ENCODE measurements at places on chromosomes 3 and 15.

GRCh38 chr3:146557745-146558144, 13.3 kb upstream of the PLSCR1 start:
- DNase-seq: no peak

- no peak for DNase-seq
These were observed 104.8 kb downstream of the PLCH1 start for GRCh38 chr3:155640098-155640497.

DNA sequence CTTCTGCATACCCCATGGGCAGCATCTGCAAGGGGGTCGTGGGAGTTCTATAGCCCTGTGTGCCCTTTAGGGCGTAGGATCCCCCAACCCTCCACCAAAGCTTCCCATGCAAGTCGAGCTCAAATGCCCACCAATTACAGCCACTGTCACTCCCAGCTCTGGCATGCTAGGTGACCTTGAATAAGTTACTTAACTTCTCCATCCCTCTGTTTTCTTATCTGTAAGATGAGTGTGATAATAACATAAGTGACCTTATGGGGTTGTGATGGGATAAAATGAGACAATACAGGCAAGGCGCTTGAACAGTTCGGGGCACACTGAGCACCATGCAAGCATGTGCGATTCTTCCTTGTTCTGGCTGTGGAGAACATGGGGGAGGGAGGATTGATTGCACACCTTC, 74.8 kb upstream of the POMGNT2 start:
- DNase-seq: no peak

DNA sequence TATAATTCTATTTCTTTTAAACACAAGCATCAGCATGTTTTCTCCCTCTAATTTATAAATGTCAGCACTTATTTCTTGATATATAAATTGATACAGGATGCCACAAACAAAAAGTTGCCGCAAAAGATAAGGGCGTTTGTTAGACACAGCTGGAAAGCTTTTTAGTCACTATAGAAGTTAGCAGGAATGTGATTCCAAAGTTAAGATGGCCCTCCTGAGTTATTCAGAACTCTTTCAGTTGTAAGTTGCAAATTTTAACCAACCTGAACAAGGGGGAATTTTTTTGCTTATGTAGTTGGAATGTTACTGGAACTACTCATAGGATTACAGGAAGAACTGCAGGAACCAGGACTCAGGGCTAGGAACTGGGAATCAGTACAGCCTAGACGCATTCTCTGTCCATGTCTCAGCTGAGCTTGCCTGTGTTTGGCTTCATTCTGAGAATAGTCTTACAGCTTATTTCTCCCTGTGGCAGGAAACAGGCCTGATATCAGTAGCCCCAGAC, 166.3 kb downstream of the VGLL4 start:
- DNase-seq: no peak

GRCh38 chr3:66317750-66318376, 97.1 kb downstream of the SLC25A26 start:
- DNase-seq: no peak

DNA sequence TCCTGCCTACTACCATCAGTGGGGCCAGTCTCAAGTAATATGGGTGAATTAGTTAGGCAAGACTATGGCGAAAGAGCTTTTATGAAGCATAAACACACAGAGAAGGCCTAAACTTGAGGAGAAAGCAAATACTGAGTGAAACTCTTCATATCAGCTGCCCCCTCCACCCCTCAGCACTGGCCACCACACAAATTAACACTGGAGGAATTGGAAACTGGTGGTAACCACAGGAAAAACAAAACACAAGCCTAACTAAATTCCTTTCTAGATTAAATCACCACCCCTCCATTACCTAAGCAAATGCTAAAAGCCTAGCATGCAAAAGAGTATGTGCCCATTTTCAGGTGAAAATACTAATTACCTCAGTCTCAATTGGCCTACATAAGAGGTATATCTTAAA, 774.7 kb upstream of the NECTIN3 start:
- DNase-seq: no peak

- no peak for DNase-seq
These were observed 19.0 kb downstream of the SPATA12 start for GRCh38 chr3:57079474-57079831.

DNA sequence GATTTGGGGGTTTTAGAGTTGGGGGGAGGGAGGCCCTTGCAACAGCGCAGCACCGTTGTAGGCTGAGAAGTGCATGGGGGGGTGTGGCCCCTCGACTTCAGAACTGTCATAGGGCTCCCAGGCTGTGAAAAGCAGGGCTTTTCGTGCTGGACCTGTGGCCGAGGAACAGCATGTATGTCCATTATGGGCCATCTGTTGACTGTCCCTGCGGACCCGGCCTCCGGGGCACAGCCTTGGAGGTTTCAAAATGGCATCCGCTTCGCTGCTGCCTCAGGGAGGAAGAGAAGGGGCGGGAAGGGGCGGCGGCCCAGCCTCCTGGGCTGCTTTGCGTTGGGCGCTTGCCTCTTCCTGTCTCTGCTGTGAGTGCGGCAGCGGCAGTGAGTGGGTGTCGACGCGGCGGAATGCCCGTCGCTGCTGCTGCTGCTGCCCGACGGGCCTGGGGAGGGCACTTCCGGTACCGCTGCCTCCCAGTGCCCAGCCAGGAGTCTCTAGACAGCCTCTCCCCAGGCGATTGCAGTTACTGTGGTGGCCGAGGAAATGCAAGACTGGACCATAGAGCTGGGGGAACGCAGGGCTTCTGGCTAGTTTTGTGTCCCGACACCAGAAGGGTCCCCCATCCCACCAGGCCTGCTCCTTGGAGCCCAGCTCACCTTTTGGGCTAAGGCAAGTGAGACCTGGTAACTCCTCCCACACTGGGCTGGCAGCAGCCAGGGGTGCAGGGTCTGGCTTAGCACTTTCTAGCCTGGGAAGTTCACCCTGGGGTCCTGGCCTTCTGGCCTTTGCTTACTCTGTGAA, 1.9 kb downstream of the GNAI2 start:
- no peak for DNase-seq

DNA sequence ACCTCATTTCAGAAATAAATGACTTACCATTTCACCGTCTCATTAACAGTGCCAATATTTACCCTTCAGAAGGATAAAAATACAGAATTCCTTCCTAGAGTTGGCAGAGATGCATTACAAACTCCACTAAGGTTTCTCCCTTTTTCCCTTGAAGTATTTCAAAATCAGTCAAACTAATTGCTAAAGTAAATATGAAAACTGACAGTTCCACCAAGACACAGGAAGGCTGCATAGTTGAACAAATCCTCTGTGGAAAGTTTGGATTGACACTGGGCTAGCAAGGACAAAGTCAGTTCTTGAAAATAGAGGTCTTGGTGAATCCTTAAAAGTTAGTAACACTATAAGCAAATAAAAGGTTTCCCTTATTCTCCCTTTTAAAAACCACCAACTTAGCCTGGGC, 34.5 kb downstream of the DCP1A start:
- no peak for DNase-seq

DNA sequence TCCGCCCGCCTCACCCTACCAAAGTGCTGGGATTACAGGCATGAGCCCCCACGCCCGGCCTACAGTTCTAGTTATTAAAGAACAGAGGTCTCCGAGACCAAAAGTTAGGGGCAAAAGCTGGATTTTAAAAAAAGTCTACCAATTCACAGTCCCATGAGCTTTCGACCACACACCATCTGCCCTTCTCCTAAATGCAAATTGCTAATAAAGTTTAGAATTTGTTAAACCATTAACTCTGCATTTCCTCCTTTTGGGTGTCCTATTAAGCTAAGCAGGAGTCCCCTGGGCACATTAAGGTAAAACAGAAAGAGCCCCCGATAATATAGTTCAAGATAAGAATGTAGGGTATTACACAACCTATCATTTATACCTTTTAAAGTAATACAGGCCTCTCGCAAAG, 322.7 kb downstream of the FOXP1 start:
- DNase-seq: no peak

DNA sequence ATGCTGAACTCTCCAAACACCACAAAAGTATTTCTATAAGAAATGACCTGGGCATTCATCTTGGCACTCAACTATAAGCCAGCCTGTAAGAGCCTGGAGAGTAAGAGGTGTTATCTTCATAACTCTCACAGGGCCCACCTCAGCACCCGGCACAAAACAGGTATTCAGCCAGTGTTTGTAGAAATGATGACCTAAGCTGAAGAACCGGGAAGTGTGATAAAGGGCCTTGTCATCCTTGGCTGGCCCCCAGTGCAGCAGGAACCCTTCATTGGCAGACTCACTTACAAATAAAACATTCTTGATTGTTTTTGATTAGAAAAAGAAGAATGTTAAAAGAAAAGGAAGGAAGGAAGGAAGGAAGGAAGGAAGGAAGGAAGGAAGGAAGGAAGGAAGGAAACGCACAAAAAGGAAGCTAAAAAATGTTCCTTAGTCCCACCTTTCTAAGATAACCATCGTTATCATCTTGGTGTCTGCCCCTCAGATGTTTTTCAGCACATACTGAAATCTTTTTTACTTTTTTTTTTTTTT, 52.1 kb downstream of the DAPK2 start:
- DNase-seq: no peak

DNA sequence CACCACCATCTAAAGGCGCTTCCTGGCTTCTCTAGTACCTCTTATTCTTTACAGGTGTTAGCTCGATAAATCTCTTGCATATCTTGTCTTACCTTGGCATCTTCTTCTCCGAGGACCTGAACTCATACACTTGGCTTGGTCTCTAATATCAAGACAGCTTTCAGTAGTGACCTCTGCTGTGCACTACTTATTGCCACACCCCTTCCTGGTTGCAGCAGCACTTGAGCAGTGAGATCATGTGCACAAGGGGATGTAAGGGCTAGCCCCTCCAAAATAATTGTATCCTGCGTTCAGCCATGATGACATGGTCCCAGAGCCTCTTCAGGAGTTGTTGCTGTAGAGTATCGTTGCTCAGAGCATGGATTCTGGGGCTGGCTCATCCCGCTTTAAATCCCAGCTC, 1.3 kb upstream of the PLA1A start:
- DNase-seq: no peak

DNA sequence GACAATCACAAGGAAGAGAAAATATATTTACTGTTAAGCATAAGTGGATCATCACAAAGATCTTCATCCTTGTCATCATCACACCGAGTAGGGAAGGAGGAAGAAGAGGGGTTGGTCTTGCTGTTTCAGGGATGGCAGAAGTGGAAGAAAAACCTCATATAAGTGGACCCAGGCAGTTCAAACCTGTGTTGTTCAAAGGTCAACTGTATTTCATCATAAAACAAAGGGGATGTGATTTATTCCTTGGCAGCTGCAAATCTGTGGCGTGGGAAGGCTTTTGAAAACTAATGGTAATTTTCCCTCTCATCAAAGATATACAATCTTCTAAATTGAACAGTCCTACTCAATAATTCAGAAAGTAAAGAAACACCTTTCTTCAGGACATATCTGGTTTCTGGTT, 129.9 kb upstream of the ABI3BP start:
- no peak for DNase-seq

DNA sequence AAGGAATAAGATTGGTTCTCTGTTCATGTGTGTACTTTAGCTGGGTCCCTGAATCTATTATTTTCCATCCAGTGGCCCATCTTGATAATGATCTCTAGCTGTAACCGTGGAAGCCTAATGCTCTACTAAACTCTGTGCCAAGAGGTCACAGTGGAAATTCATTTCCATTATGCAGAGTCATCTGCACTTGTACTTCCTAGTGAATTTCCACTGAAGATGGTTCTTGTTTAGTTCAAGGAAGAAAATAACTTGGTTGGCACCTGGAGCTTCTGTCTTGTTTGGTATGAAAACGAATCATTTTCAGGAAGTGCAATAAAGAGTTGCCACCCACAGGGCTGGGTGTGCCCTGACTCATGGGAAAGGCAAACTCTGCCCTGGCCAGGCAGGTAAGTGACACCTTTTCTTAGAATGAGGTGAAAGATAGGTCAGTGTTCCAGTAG, 10.3 kb downstream of the LPP start:
- DNase-seq: no peak

- no peak for DNase-seq
These were observed 86.3 kb upstream of the MCTP2 start for GRCh38 chr15:94145046-94145445.

GRCh38 chr3:181622365-181622764, 89.4 kb upstream of the SOX2 start:
- no peak for DNase-seq

- no peak for DNase-seq
These were observed 18.0 kb upstream of the DUT start for GRCh38 chr15:48313216-48313615.

- DNase-seq: no peak
These were observed 853 bp downstream of the TCAIM start for GRCh38 chr3:44339181-44340057.

DNA sequence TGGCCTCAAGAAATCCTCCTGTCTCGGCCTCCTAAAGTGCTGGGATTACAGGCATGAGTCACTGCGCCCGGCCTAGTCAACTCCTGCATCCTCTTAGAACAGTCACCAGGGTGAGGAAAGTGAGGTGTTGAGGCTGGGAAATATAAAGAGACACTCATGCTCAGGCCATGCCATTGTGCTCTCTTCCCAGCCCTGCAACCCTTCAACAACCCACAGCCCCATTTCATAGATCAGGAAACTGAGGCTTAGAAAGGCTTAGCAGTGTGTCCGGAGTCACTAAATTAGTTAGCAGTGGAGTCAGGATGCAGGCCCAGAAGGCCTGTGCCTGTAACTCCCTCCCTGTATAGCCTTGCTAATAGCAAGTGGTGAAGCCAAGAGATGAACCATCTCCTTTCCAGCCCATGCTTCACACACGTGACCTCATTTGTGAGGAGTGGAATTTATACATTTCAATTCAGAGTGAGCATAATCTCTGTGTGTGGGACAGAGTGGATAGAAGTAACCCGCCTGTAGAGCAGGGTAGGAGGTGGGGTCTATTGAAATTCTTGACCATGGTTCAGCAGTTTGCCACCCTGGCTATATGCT, 51.7 kb upstream of the USP3 start:
- DNase-seq: no peak

- DNase-seq: no peak
These were observed 422.8 kb upstream of the NAALADL2 start for GRCh38 chr3:174436367-174436766.

- no peak for DNase-seq
These were observed 92.4 kb downstream of the MEGF11 start for GRCh38 chr15:66161108-66161507.

DNA sequence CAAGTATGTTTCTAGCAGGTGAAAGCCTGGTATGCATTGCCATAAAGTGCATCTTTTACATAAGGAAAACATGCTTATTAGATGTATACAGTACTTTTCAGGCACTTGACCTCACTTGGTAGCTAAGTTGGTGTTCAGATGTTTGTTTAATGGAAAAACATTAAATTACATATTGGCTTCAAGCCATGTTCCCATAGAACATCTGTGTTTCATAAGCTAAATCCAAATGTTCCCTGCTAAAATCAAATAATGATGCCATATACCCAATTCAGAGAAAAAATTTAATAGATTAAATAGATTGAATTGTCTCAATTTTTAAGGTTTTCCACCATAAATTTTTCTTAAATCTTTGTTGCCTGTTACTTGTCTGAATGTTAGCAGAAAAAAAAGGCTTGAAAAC, 19.1 kb upstream of the RPL22L1 start:
- DNase-seq: peak; percentile 55

GRCh38 chr3:17771177-17772017, 29.0 kb upstream of the TBC1D5 start:
- DNase-seq: no peak

- DNase-seq: no peak
These were observed 237.9 kb downstream of the GAP43 start for GRCh38 chr3:115861166-115861733.

- no peak for DNase-seq
These were observed 5.9 kb downstream of the SLC49A4 start for GRCh38 chr3:122800706-122801237.

All from NCI-H1694 treated with DMSO at 0.1 percent for 48 hours (cell line).